ENCODE measurements at places on chromosomes 7 and 10.

GRCh38 chr7:133009426-133010252 is 72.3 kb downstream of the CHCHD3 start:
- no peak for DNase-seq

DNA sequence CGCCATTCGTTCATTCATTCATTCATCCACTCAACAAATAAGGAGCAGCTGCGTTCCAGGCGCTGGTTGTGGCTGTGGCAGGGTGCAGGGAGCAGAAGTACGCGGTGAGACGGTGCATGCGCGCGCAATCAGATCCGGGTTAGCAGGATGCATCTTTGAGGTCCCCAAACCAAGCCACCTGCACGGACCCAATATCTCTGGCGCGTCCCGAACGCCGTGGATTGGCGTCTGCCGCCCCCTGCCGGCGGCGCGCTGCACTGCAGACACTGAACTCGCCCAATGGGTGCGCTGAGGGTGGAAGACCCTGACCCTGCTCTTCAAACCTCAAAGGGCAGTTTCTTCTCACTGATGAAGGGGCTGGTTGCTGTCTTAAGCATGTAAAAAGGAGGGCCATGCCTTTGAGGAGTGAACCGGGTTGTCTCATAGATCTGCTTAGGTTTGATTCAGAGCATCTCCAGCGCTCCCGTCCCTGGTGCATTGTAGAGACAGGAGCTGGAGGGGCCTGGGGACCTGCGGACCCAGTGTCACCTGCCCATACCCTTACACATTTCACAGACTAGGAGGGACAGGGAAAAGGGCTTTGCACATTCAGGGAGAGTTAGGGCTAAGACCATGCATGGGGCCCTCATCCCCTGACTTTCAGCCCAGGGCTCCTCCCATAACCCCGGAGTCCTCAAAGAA is 102.5 kb downstream of the RAMP3 start:
- DNase-seq = peak; percentile 56

GRCh38 chr10:113522460-113522859 is 30.4 kb upstream of the HABP2 start:
- no peak for DNase-seq

DNA sequence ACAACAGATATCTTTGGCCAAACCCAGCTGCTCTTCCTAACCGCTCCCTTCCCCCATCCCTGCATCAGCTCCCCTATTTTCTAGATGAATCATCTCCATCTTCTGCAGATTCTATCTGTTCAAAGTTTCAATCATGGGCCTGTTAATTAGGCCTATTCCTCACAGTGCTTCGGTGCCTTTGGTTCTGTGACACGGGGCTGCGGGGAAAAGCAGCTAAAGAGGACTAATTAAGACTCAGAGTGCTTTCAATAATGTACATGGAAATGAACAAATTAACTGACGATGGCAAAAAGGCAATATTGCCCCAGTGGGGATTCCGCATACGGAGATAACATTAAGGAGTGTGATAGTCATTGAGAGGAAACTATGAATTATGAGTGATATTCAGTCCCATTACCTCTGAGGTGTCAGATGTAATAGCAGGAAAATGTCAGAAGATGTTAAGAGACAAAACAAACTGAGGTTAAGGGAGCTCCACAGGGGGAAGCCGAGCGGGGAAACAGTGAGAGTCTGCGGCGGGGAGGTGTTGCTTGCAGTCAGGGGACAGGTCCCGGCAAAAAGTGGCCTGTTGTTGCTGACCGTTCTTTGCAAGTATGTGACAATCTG is 716.9 kb downstream of the TYW1 start:
- DNase-seq = no peak

GRCh38 chr7:128755819-128756476 is 16.8 kb downstream of the CALU start:
- no peak for DNase-seq

- DNase-seq = no peak
Observed at GRCh38 chr10:30550967-30551815, 78.4 kb downstream of the LYZL2 start.

DNA sequence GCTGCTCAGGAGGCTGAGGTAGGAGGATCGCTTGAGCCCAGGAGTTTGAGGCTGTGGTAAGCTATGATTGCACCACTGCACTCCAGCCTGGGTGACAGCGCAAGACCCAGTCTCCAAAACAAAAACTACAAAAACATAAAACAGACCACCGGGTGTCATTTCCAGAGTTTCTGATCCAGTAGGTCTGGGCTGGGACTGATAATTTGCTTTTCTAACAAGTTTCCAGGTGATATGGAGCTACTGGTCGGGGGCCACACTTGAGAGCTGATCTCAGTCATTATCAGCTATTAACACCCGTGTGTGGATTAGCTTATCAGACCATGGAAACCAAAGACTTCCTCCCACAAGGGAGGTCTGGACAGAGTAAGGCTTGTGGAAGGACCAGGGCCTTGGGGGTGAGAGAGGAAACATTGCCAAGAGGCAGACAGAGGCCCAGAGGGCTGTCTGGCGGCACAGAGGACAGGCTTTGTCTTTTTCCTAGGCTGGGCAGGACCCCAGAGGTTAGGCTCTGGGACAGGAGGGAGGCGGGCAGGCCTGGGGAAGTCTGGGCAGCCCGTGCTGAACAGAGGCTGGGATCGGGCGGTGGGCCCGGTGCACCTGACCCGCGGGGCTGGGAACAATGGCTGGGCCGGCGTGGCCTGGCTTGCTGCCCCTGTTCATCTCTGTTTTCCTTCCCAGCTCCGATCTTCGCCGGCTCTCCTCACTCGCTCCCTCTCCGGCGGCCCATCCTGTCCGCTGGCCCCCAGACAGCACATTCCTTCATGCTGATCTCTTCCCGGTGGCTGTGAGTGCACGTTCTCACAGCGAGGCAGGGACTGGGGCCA is 25.2 kb downstream of the TMEM270 start:
- DNase-seq = no peak

DNA sequence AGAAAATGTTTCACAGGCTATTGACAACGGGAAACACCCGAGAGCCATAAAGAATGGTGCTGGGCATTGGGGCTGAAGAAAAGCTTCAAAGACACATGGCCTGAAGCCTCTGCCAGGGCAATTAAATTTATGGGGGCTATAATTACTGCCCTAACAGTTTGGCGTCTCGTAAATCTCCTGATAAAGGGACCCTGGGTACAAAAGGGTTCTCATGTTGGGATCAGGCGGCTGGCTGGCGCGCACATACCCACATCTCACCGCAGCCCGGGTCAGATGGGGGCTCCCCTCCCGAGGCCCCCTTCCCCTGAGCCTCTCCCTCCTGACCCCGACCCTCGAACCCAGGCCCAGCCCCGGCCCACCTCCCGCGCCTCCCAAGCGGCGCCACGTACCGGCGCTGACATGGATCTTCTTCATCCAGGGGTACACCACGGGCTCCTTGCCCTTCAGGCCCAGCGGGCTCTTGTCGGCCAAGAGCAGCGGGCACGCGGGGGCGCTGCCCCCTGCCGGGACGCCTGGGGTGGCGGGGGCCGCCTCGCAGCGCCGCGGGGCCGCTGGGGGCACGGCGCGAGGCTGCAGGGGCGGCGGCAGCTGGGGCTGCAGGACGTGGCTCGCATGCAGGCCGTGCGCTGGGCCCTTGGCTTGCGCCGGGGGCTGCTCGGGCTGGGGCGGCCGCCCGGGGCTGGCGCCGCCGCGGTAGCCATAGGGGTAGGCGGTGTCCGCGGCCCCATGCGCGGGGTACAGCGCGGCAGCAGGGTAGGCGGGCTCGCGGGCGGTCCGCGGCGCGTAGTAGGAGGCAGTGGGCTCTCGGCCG is 623 bp downstream of the HOXA4 start:
- no peak for DNase-seq

- no peak for DNase-seq
Observed at GRCh38 chr10:10794791-10795191, 222.9 kb upstream of the CELF2 start.

- DNase-seq = no peak
Observed at GRCh38 chr10:130571674-130572073, 435.5 kb downstream of the GLRX3 start.

GRCh38 chr10:49613165-49613881 is 514 bp upstream of the CHAT start:
- DNase-seq = no peak

GRCh38 chr10:119209035-119209735 is 1.8 kb downstream of the GRK5 start:
- DNase-seq = peak; percentile 43

DNA sequence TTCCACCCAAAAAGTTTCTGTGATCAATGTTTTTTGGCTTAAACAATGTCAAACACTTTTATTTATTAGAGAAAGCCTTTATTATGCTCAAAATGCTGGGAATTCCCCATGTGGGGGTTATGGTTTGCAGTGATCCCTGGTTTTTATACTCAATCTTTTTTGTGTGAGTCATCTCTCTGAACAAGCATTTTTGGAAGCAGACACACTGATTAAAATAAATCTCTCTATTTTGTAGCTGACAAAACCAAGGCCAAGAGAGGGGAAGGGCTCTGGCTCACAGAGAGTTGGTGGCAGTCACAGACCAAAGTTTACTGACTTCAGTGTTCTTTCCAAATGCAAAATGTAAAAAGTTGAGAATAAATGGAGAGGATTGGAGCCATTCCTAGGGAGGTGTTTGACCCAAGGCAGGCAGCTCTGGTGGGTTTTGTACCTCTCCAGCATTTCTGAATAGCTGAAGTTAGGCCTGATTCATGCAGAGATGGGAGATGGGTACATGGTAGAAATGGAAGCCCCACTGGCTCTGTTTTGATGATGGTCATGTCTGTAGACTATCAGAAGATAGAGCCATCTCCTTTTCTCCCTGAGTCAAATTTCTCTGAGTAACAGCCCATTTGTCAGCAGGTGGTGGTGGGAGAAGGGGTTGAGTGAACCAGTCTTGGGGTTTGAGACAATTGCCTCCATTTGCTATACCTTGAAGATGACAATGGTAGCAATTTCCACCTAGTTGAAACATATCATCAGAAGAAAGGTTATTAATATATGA is 45.4 kb upstream of the NAMPT start:
- no peak for DNase-seq

- no peak for DNase-seq
Observed at GRCh38 chr7:80468931-80469714, 42.7 kb downstream of the GNAT3 start.

GRCh38 chr7:8637322-8637721 is 203.9 kb downstream of the NXPH1 start:
- no peak for DNase-seq

- DNase-seq = no peak
Observed at GRCh38 chr7:152925412-152926147, 166.0 kb downstream of the ACTR3B start.

- DNase-seq = no peak
Observed at GRCh38 chr10:67665491-67665890, 30.5 kb downstream of the CTNNA3 start.

DNA sequence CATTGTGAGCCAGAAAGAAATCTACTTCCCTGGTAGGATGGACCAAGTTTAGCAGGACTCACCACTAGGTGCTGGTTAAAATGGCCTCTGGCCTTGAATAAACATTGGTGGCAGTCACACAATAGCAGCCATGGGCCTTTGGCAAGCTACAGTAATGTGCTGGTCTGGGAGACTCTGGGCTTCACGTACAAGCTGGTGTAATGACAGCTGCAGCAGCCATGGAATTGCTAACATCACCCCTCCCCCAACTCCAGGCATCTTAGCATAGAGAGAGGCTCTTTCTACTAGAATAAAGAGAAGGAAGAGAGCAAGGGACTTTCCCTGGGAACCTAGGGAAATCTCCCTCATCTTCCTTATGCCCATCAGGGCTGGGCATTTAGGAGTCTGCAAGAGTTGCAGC is 205.1 kb upstream of the SEMA3A start:
- no peak for DNase-seq

- DNase-seq = no peak
Observed at GRCh38 chr7:3200504-3200903, 100.5 kb upstream of the SDK1 start.

- no peak for DNase-seq
Observed at GRCh38 chr7:113197274-113197673, 78.9 kb upstream of the SMIM30 start.

DNA sequence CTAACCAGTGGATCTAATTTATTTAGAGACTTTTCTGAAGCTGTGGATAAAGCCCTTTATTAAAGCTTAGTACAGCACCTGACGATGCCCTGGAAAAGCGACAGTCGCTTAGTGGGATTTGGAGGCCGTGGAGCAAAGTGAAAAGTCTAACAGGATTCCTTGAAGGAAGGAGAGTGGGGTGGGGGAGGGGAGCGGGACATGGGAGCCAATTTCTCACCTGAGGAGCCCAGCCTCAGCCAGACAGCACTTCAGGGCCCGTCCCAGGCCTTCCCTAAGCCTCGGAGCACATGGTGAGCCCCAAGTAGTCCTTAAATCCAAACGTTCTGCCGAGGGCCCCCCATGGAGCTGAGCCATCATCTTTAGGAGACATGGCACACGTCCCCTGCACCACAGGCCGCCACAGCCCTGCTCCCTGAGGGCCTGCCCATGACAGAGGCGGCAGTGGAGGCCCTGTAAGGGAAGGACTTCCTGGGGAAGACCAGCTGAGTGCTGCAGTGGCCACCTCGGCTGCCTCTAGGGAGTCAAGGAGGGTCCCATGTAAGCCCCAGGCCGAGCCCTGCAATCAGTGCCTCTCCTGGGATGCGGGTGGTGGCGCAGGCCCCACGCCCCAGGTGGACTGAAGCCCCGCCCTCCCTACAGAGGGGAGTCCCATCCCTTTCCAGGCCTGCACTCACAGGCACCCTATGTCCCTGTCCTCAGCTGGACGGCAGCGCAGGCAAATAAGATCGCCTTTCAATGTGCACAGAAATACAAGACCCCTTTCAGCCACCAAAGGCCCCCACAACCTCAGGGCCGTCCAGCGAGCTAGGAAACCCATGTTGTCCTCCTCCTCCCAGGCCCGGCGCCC is 187.0 kb downstream of the MAD1L1 start:
- DNase-seq = no peak

GRCh38 chr10:93054486-93054885 is 6.1 kb upstream of the CYP26C1 start:
- no peak for DNase-seq

DNA sequence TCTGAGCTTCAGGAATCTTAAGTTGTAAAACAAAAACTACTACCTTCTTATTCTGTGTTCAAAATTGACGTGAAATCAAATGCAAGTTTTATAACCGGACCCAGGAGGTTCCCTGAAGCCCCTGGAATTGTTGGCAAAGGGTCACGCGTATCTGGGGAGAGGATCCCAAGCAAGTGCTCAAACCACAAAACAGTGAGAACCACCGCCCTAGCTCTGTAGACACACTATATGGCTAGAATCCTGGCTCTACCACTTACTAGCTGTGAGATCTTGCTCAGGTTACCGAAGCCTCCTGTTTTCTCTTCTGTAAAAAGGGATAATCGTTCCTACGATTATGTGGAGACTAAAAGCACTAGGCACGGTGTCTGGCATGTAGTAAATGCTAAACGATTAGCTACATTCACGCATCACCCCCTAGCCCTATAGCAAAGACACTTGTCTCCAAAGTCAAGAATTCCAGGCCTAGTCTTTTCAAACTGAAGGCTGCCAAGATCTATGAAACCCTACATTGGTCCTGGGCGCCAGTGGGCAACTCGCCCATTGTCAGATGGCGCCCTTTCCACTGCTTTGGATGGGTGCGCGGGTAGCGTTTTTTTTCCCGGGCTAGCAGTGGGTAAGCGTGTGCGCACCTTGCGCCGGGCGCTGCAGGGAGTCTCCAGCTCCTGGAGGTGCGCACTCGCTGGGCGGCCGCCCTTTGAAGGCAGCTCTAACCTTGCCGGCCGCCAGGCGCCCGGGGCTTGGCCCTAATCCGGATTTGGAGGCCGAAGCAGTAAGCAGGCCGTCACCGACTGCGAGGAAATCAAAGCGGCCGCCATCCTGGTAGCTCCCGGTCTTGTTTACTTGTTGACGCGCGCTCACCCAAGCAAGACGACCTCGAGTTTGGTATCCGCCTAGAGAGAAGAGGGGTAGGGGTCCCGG is 11.6 kb upstream of the NKX2-3 start:
- no peak for DNase-seq
